H9 (cell line): ENCODE measurements at places on chromosomes 2 and 18. TPM values are rescaled to one million over a fixed set of nuclear protein-coding genes. Genes with fewer than 3 reads are reported as not detected.

DNA sequence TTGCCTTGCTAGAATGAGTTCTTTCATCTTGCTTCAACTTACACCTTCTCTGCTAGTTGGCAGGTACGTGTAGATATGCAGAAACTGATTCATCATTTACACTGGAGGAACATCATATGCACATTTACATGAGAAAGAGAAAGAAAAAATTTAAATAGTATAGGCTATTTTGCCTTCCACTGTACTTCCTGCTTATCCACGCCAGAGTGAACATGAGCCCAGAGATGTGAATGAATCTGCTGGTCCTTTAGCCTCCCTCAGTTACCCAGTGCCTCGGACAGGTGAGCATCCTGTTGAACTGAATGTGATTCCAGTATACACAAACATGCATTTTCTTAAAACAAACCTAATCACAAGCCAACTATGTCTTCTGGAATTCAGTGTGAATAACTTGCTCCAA is 83.6 kb downstream of the SESTD1 start:
- no peaks in the 10 kb centered on the region for H3K27me3 ChIP-seq
- H3K4me3 ChIP-seq, result no peak overlapping the region
- peak overlapping the region; percentile 77 for H3K27ac ChIP-seq
- DNase-seq, result no peak
- H3K4me1 ChIP-seq, result peaks cover 10% of the 10 kb centered on the region

DNA sequence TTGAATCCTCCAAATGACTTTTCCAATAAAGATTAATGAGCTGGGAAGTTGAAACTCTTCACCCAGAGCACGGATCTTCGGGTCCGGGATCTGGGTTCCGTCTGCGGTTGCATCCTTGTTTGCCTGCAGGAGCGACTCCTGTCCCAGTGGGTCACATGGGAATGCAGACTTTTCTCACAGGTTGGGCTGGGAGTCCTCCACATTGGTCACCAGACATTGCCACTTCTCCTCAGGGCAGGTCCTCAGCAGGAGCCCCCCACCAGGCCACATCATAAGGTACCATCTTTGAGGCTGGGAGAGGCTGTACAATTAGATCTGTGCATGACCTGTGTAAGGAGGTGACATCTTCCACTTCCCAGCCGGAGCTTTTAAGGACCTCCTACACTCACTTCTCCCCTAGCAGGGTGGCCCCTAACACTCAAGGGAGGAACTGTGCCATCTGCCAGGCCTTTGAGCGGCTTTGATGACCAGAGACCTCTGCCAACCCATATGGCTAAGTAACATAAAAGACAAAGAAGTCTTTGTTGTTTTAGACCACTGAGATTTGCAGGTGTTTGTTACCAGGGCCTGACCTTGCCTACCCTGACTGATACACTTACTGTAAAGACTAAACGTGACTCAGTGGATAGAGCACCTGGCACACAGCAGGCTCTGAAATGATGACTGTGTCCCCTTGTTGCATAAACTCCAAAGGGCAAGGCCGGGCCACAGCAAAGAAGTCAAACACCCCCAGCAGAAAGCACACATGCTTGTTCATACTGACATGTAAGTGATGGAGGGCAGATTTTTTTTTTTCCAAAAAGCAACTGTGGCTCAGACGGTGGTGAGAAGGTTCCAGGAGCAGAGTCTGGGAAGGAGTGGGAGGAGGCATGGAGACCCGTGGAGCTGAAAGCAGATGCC is 7.9 kb upstream of the TEX51 start:
- no peaks in the 10 kb centered on the region for H3K4me1 ChIP-seq
- DNase-seq, result no peak
- no peaks in the 10 kb centered on the region; the same call in 2 of the 3 replicates for H3K36me3 ChIP-seq
- H3K4me3 ChIP-seq, result no peak overlapping the region

DNA sequence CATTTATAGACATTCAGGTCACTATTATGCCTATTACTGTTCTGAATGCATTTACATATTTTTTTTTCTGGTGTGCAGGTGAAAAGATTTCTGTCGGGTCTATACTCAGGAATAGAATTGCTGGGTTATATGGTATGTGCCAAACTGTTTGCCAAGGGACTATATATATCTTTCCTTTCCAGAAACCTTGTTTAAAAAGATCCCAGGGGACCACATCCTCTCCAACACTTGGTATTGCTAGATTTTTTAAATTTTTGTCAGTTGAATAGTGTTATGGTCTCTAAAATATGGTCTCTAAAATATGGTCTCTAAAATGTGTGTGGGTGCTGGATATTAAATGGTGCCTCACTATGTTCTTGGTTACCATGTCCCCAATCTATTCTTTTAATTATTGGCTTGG is 131.3 kb downstream of the INSIG2 start:
- no peaks in the 10 kb centered on the region for H3K27me3 ChIP-seq
- H3K4me3 ChIP-seq, result no peak overlapping the region
- H3K4me1 ChIP-seq, result no peaks in the 10 kb centered on the region
- no peaks in the 10 kb centered on the region for H3K36me3 ChIP-seq
- no peak for DNase-seq
- H3K27ac ChIP-seq, result no peak overlapping the region

AMER3 gene
- 0.59 TPM in 2 replicates for total RNA-seq

FNDC4 gene
- 21.1 and 21.5 TPM in 2 replicates for total RNA-seq

- no peak overlapping the region for H3K4me3 ChIP-seq
- no peaks in the 10 kb centered on the region for H3K27me3 ChIP-seq
- H3K36me3 ChIP-seq, result no peaks in the 10 kb centered on the region
- no peaks in the 10 kb centered on the region for H3K4me1 ChIP-seq
- H3K27ac ChIP-seq, result no peak overlapping the region
Observed at GRCh38 chr2:216971593-216971992, 111.7 kb upstream of the TNP1 start.

GRCh38 chr2:270861-271260 is 6.1 kb downstream of the ACP1 start:
- H3K36me3 ChIP-seq, result peaks cover 5% of the 10 kb centered on the region
- H3K4me3 ChIP-seq, result no peak overlapping the region
- H3K4me1 ChIP-seq, result peaks cover 2% of the 10 kb centered on the region; the same call in 1 of the 2 replicates
- no peak overlapping the region for H3K27ac ChIP-seq

DNA sequence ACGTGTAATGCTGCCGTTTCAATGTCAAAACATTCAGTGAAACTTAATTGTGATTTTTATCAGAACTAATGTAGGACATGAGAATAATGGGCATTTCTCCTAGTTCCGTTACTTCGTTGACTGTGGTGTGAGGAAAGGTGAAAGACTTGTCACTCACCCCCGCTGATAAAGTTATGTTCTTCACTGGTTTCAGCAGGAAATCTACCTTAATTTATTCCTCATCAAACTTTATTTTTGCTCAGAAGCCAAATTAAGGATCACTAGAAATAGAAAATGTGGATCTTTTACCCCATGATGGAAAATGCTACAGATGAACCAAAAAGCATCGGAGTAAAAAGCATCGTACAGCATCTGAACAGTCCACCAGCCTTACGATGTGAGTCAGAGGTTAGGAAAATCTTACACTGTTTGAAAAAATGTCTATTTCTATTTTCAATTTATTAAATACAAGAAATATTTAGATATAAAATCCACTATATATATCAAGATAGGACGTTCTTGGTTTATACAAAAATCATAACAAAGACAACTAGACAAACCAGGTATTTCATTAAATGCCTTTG is 1.0 kb upstream of the ROCK1 start:
- H3K36me3 ChIP-seq, result no peaks in the 10 kb centered on the region; the same call in 2 of the 3 replicates
- no peak overlapping the region; the same call in none of the 2 replicates for H3K4me3 ChIP-seq
- no peaks in the 10 kb centered on the region for H3K27me3 ChIP-seq
- H3K4me1 ChIP-seq, result peaks cover 3% of the 10 kb centered on the region; the same call in 1 of the 2 replicates
- no peak overlapping the region for H3K27ac ChIP-seq

- H3K27me3 ChIP-seq, result peaks cover 5% of the 10 kb centered on the region; the same call in 1 of the 2 replicates
- H3K27ac ChIP-seq, result no peak overlapping the region
- H3K4me3 ChIP-seq, result peak overlapping the region; percentile 90
- no peaks in the 10 kb centered on the region for H3K36me3 ChIP-seq
Observed at GRCh38 chr18:33576999-33577646, 896 bp upstream of the ASXL3 start.

- H3K4me3 ChIP-seq, result peak overlapping the region; percentile 79; the same call in 2 of the 3 replicates
- no peak overlapping the region for H3K27ac ChIP-seq
- H3K36me3 ChIP-seq, result no peaks in the 10 kb centered on the region
Observed at GRCh38 chr2:238160206-238161129, 1.7 kb downstream of the ERFE start.

GCKR gene
- total RNA-seq, result 0.11 and 0.33 TPM in 2 replicates

GRCh38 chr2:237060534-237061312 is 25.0 kb upstream of the COPS8 start:
- peak; percentile 72 for DNase-seq
- no peak overlapping the region for H3K27ac ChIP-seq
- H3K36me3 ChIP-seq, result no peaks in the 10 kb centered on the region
- no peak overlapping the region for H3K4me3 ChIP-seq
- H3K27me3 ChIP-seq, result no peaks in the 10 kb centered on the region
- H3K4me1 ChIP-seq, result no peaks in the 10 kb centered on the region; the same call in 1 of the 2 replicates

CGREF1 gene
- 1.4 and 2.1 TPM in 2 replicates for total RNA-seq

CCDC68 gene
- total RNA-seq, result not detected in 2 replicates

- no peaks in the 10 kb centered on the region; the same call in 1 of the 2 replicates for H3K36me3 ChIP-seq
- H3K4me1 ChIP-seq, result no peaks in the 10 kb centered on the region
- no peak overlapping the region for H3K27ac ChIP-seq
- no peaks in the 10 kb centered on the region for H3K27me3 ChIP-seq
- no peak for DNase-seq
Observed at GRCh38 chr18:55289775-55290174, 298.2 kb downstream of the TCF4 start.

DNA sequence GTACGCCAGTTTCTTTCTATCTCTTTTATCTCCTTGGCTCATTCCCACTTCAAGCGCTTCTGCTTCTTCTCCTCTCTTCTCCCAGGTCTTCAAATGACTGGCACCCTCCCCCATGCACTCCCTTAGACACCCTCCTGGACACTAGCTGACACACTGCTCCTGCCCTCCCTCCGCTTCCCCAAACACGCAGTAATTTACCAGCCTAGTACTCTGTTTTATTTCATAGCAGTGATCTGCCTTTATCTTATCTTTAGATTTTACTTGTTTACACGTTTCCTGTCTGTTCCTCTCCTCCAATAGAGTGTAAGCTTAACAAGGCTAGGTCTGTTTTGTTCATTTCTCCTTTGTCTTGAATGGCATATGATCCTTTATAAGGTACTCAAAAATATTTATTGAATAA is 93.9 kb downstream of the SCN3A start:
- H3K4me3 ChIP-seq, result no peak overlapping the region
- no peak for DNase-seq
- no peaks in the 10 kb centered on the region for H3K27me3 ChIP-seq
- no peaks in the 10 kb centered on the region for H3K36me3 ChIP-seq
- no peaks in the 10 kb centered on the region; the same call in 1 of the 2 replicates for H3K4me1 ChIP-seq

- peaks cover 18% of the 10 kb centered on the region; the same call in 1 of the 2 replicates for H3K27me3 ChIP-seq
- DNase-seq, result no peak
- peaks cover 7% of the 10 kb centered on the region; the same call in 2 of the 3 replicates for H3K36me3 ChIP-seq
- peak overlapping the region; percentile 78 for H3K4me3 ChIP-seq
- H3K27ac ChIP-seq, result no peak overlapping the region
Observed at GRCh38 chr2:109032229-109032820, 43.3 kb upstream of the EDAR start.

CAPN14 gene
- 0.07 and 0.09 TPM in 2 replicates for total RNA-seq

KCTD1 gene
- 10.4 and 10.8 TPM in 2 replicates for total RNA-seq

- H3K27me3 ChIP-seq, result no peaks in the 10 kb centered on the region
- no peak overlapping the region for H3K4me3 ChIP-seq
- H3K4me1 ChIP-seq, result no peaks in the 10 kb centered on the region
- no peaks in the 10 kb centered on the region; the same call in 2 of the 3 replicates for H3K36me3 ChIP-seq
- DNase-seq, result no peak
Observed at GRCh38 chr2:78707776-78708386, 317.6 kb upstream of the REG3G start.

GRCh38 chr2:232776435-232776834 is at the start of gene KCNJ13:
KCNJ13 (minus strand) TSS chr2:232776565; CDS start chr2:232771362, 5,203 bp downstream.
- no peak within 1 kb of the TSS for H3K27ac ChIP-seq
- no peaks in the 10 kb centered on the region for H3K4me1 ChIP-seq
- DNase-seq, result no peak
- no peaks in the 10 kb centered on the region for H3K27me3 ChIP-seq

DNA sequence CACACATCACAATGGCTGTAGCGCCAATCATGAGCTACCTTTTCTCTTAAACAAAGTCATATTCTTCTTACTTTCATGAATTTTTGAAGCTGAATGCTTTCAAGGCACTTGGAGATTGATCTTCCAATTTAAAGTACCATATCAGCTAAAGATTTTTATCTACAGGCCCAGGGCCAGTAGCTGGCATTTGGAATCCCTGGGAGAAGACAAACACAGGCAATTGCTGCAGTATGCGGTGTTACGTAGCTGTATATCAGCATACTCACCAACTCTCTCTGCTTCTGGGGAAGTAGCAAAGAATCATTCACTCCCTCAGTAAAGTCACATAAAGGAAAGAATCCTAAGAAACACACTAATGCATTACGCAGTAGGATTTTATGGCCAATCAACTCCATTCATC is 202.3 kb downstream of the DLGAP1 start:
- H3K27ac ChIP-seq, result no peak overlapping the region
- DNase-seq, result no peak
- no peak overlapping the region for H3K4me3 ChIP-seq

DNA sequence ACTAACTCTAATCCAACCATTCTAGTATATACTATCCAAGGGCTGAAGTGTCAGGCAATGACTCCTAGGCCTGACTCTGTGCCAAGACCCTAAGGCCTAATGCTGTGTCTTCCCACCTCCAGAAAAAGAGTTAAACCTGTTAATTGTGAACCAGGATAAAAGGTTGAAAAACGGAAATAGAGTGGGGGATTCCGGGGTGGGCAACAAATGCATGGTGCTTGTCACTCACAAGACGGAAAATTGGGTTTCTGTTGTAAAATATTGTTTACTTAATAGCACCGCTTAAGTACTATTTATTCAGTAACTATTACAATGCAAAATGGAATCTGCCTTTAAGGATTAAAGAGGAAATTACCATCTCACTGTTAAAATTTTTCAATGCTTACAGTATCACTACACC is 3.2 kb downstream of the STK17B start:
- H3K4me1 ChIP-seq, result peaks cover 5% of the 10 kb centered on the region; the same call in 1 of the 2 replicates
- no peaks in the 10 kb centered on the region for H3K27me3 ChIP-seq
- no peak overlapping the region for H3K27ac ChIP-seq
- H3K4me3 ChIP-seq, result peak overlapping the region; percentile 41; the same call in 1 of the 3 replicates

- no peaks in the 10 kb centered on the region for H3K27me3 ChIP-seq
- H3K27ac ChIP-seq, result no peak overlapping the region
- H3K36me3 ChIP-seq, result no peaks in the 10 kb centered on the region
- no peaks in the 10 kb centered on the region for H3K4me1 ChIP-seq
- no peak overlapping the region for H3K4me3 ChIP-seq
Observed at GRCh38 chr2:10526281-10527000, 78.3 kb upstream of the ODC1 start.
